T-cell (primary cell): ENCODE measurements at places on chromosomes 6 and 20. TPM values are rescaled to one million over a fixed set of nuclear protein-coding genes. Genes with fewer than 3 reads are reported as not detected.
A peak's percentile ranks its signal among the peaks of the same experiment; 100 is the strongest.

The RBPJL gene
- total RNA-seq = not detected

The TAAR2 gene
- total RNA-seq = not detected

The SYCP2 gene
- total RNA-seq = 3.3 TPM

The HCRTR2 gene
- total RNA-seq = not detected

The FAM209B gene
- 3.2 TPM for total RNA-seq

The DTD1 gene
- total RNA-seq = 18.0 TPM

The GLP1R gene
- not detected for total RNA-seq

The C4B gene
- total RNA-seq = 6.9 TPM

The RIPOR2 gene
- total RNA-seq = 432 TPM

The MMP24 gene
- total RNA-seq = 0.15 TPM

The PACSIN1 gene
- 1.5 TPM for total RNA-seq

The TFAP2B gene
- not detected for total RNA-seq

The GRIK2 gene
- not detected for total RNA-seq

The KHDC1 gene
- 1.7 TPM for total RNA-seq

The FARS2 gene
- total RNA-seq = 18.8 TPM

DNA sequence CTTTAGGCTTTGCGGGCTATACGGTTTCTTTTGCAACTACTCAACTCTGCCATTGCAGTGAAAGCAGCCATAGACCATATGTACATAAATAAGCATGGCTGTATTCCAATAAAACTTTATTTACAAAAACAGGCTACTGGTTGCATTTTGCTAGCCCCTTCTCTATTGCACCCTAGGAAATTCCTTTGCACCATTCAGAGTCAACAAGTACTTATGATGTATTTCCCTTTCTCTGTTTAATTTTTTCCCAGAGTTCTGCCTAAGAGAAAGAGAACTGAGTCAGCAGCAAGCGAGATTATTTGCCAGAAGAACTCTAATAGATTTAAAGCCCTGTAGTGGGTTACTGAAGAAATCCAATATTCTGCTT is 33.8 kb downstream of the ADGRF1 start:
- no peaks in the 10 kb centered on the region for H3K4me1 ChIP-seq
- H3K27me3 ChIP-seq = no peaks in the 10 kb centered on the region
- no peaks in the 10 kb centered on the region for H3K36me3 ChIP-seq

- H3K4me3 ChIP-seq = no peak overlapping the region
- peaks cover 27% of the 10 kb centered on the region for H3K4me1 ChIP-seq
- no peak overlapping the region for H3K27ac ChIP-seq
- no peak for DNase-seq
- H3K27me3 ChIP-seq = no peaks in the 10 kb centered on the region
These were observed 1.4 kb upstream of the PCMTD2 start for GRCh38 chr20:64254156-64254555.

- H3K4me1 ChIP-seq = peaks cover 3% of the 10 kb centered on the region
- no peaks in the 10 kb centered on the region for H3K36me3 ChIP-seq
- no peaks in the 10 kb centered on the region for H3K27me3 ChIP-seq
- H3K27ac ChIP-seq = no peak overlapping the region
- no peak overlapping the region for H3K4me3 ChIP-seq
- DNase-seq = no peak
These were observed 31.0 kb upstream of the SLC9A8 start for GRCh38 chr20:49781676-49782075.

- no peaks in the 10 kb centered on the region for H3K27me3 ChIP-seq
- H3K36me3 ChIP-seq = no peaks in the 10 kb centered on the region
These were observed 114.8 kb upstream of the CST7 start for GRCh38 chr20:24834310-24834709.

DNA sequence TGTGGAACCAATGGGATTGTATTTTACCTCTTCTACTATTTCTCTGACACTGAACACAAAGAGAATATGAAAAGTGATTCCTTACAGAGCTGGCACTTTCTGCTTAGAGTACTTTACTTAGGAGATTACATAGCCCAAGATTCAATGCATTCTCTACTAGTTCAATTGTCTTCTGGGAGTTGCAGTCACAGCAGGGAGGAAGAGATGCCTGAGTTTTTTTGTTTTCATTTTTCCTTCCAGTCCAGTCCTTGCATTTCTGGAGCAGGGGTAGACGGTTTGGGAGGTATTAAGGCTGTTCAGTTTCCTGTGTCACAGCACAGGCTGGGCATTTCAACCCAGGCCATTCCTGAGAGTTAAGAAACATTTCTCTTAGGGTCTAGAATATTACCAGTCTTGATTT is 42.0 kb upstream of the SLC2A12 start:
- no peaks in the 10 kb centered on the region for H3K27me3 ChIP-seq
- H3K4me1 ChIP-seq = no peaks in the 10 kb centered on the region
- no peak overlapping the region for H3K4me3 ChIP-seq
- DNase-seq = no peak
- H3K36me3 ChIP-seq = no peaks in the 10 kb centered on the region
- H3K27ac ChIP-seq = no peak overlapping the region

DNA sequence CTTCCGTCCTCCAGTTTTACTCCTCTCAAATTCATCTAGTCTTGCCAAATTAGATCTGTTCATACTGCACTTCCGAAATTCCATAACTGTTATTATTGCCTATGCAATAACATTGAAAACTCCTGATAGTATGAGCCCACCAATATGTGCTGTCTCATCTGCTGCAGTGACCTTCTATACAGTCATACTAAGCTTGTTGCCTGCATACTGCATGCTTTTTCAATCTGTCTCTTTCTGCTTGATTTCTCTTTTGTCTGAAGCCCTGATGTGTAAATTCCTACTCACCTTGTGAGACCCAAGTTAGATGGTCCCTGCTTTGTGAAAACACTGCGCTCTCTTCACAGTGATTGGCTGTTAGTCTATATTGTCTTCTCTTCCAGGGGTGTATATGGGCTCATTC is 1.1 kb downstream of the TBP start:
- H3K27me3 ChIP-seq = no peaks in the 10 kb centered on the region
- H3K4me1 ChIP-seq = peaks cover 25% of the 10 kb centered on the region
- DNase-seq = no peak

DNA sequence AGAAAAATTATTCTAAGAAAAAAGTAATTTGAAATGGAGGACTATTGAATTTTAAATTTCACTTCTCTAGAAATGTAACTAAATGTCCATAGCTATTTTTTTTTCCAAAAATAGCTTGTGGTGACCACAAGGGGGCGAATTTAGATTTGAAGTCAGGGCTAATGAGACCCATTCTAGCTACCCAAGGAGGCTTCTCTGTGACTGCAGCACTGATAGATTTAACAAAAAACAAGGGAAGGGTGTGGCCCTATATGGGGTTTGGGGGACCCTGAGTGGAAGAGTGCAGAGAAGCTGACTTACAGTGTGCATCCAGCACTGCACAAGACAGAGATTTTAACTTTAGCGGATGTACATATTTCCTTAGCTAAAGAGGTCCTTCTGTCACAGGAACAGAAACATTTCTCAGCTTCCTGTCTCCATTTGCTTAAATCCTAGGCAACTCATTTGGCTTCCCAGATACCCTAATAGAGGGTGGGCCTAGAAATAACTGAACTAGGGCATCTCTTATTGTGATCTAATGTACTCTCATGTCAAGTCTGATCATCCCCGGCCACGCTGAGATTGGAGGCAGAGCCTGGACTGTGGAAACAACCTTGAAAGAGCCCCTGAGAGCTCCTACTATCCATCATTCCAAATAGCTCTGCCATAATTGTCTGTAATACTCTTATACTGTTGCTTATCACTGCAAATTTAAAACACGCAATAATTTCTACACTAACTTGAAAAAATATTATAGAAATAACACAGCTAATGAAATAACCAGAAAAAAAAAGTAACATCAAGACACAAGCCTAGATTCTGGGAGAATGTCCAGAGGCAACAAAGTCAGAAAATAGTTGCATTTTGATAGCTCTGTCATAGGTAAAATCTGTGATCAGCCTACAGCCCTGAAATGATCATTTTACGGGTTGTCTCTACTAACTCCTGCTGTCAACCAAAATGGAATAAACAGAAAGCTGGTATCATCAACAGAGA is 93.6 kb downstream of the SNAP91 start:
- no peaks in the 10 kb centered on the region for H3K4me1 ChIP-seq
- H3K4me3 ChIP-seq = no peak overlapping the region
- no peak overlapping the region for H3K27ac ChIP-seq
- no peaks in the 10 kb centered on the region for H3K36me3 ChIP-seq
- no peaks in the 10 kb centered on the region for H3K27me3 ChIP-seq

- no peak overlapping the region for H3K27ac ChIP-seq
- H3K27me3 ChIP-seq = peaks cover 3% of the 10 kb centered on the region
- peaks cover 13% of the 10 kb centered on the region for H3K4me1 ChIP-seq
- no peak for DNase-seq
These were observed 76.2 kb upstream of the FOXP4 start for GRCh38 chr6:41470029-41470330.

DNA sequence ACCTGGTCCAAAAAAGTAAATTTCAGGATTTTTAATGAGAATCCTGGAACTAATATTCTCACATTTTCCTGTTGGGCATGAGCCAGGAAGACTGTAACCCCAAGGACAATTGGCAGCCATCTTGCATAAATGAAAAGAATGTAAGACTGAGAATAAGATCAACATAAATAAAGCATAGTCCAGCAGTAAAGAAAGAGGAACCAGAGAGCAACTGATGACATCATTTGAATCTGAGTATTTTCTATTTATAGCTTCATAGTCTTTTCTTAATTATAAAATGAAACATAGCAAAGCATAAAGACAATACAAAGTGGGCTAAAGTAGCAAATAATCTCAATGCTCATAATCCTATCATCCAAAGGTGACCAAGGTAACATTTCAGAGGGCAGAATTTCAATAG is 26.6 kb upstream of the FBXL4 start:
- H3K27me3 ChIP-seq = no peaks in the 10 kb centered on the region
- no peak overlapping the region for H3K4me3 ChIP-seq
- H3K4me1 ChIP-seq = peaks cover 2% of the 10 kb centered on the region
- DNase-seq = no peak

DNA sequence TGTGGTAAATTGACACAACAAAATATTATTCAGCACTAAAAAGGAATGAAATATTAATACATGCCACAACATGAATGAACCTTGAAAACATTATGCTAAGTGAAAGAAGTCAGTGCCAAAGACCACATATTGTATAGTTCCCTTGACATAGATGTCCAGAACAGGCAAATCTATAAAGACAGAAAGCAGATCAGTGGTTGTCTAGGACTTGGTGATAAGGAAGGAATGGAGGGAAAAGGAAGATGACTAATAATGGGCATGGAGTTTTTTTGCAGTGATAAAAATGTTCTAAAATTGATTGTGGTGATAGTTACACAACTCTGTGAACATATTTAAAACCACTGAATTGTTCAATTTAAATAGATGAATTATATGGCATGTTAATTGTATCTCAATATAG is 32.5 kb downstream of the TBX18 start:
- no peak overlapping the region for H3K27ac ChIP-seq
- no peak overlapping the region for H3K4me3 ChIP-seq
- no peaks in the 10 kb centered on the region for H3K36me3 ChIP-seq
- DNase-seq = no peak
- no peaks in the 10 kb centered on the region for H3K27me3 ChIP-seq
- no peaks in the 10 kb centered on the region for H3K4me1 ChIP-seq

DNA sequence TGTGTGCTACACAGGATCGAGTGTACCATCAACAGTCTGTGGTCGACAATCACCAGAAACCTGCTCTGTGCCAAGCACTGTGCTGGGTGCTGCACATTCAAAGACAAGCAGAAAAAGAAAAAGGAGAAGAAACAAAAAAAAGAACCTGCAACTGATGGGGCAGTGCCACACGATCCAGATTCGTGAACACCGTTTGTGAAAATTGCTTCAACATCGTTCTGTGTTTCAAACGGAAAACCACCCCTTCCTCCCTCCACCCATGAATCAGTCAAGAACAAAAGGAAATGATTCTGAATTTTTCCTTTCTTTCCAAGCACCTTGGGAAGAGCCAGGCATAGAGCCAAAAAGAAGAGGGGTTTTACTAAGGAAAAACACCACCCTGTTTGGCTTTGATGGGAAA is 129.2 kb upstream of the ARID1B start:
- H3K36me3 ChIP-seq = no peaks in the 10 kb centered on the region
- H3K27ac ChIP-seq = no peak overlapping the region
- no peak overlapping the region for H3K4me3 ChIP-seq
- no peaks in the 10 kb centered on the region for H3K4me1 ChIP-seq
- no peak for DNase-seq

- H3K27ac ChIP-seq = no peak overlapping the region
- H3K4me1 ChIP-seq = no peaks in the 10 kb centered on the region
- H3K36me3 ChIP-seq = no peaks in the 10 kb centered on the region
- H3K4me3 ChIP-seq = no peak overlapping the region
- no peak for DNase-seq
These were observed 217.8 kb downstream of the MAFB start for GRCh38 chr20:40471261-40471629.

GRCh38 chr6:123804787-123805540 is 1.3 kb downstream of the NKAIN2 start:
- no peak overlapping the region for H3K4me3 ChIP-seq
- no peak overlapping the region for H3K27ac ChIP-seq
- no peak for DNase-seq
- H3K27me3 ChIP-seq = peaks cover 15% of the 10 kb centered on the region
- peaks cover 9% of the 10 kb centered on the region for H3K4me1 ChIP-seq
- no peaks in the 10 kb centered on the region for H3K36me3 ChIP-seq

GRCh38 chr6:16421462-16421960 is 183.1 kb downstream of the GMPR start:
- H3K4me1 ChIP-seq = peaks cover 2% of the 10 kb centered on the region
- no peaks in the 10 kb centered on the region for H3K36me3 ChIP-seq
- DNase-seq = no peak
- no peak overlapping the region for H3K4me3 ChIP-seq
- H3K27ac ChIP-seq = peak overlapping the region; percentile 85

DNA sequence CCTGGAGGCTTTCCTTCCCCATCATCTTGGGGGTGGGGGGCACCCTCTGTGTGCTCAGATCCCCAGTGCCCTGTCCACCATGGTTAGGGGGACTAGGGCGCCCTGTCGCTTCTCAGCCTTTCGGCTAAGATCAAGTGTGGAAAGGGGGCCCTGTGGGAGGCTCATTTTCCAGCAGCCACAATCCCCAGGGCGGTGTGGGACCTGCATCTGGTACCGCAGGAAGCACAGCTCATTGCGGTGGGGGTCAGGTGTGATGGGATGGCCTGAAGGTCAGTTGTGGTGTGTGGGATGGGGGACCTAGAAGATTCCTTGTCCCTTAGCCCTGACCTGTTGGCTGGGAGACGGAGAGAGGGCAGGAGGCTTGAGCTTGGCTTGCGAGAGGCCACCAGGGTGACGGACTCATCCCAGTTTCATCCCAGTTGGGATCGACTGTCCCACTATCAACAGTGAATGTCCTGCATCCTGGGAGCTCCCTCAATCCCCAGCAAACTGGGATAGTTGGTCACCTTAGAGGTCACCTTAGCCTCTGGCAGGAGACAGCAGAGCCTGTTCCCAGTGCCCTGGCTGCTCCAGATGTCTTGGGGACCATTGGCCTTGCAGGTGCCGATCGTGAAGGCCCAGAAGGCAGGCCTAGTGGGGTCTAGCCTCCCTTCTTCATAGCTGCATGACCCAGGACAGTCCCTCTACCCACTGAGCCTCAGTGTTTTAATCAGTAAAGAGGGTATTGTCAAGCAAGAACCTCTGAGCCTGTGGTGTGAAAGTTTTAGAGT is 64.5 kb upstream of the PMEPA1 start:
- no peak overlapping the region for H3K27ac ChIP-seq
- no peaks in the 10 kb centered on the region for H3K4me1 ChIP-seq
- DNase-seq = no peak
- H3K27me3 ChIP-seq = no peaks in the 10 kb centered on the region

- H3K27me3 ChIP-seq = no peaks in the 10 kb centered on the region
- no peaks in the 10 kb centered on the region for H3K4me1 ChIP-seq
- no peak overlapping the region for H3K4me3 ChIP-seq
These were observed 27.6 kb upstream of the IPCEF1 start for GRCh38 chr6:154384191-154384590.
